ENCODE measurements at places on chromosomes 12 and 14.

DNA sequence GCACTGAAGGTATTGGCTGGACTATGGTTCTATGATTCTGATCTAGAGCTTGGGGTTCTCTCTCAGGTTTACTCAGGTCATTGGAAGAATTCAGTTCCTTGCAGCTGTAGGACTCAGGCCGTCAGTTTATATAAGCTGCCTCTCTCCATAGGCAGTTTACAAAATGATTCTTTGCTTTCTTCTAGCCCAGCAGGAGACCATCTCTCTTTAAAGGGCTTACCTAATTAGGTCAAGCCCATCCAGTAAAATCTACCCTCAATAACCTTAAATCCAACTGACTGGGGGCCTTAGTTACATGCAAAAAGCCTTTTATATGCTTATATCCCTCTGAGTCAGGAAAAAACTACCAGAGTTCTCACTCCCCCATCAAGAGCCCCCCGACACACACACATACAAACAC, 80.5 kb upstream of the GARIN6 start:
- no peak for ATAC-seq

GRCh38 chr14:68020493-68020892, 200.9 kb downstream of the RAD51B start:
- no peak for ATAC-seq

GRCh38 chr12:112153181-112153892, 28.0 kb downstream of the TRAFD1 start:
- ATAC-seq: no peak

GRCh38 chr14:64891839-64892375, 12.2 kb upstream of the SPTB start:
- ATAC-seq: peak; percentile 57
